Fibroblast of mammary gland (primary cell): ENCODE measurements at places on chromosomes 2 and 18.

- no peak for DNase-seq
Measured at GRCh38 chr18:31574359-31574758, 17.3 kb upstream of the TTR start.

- no peak for DNase-seq
Measured at GRCh38 chr2:157504623-157505022, 60.7 kb upstream of the CYTIP start.

DNA sequence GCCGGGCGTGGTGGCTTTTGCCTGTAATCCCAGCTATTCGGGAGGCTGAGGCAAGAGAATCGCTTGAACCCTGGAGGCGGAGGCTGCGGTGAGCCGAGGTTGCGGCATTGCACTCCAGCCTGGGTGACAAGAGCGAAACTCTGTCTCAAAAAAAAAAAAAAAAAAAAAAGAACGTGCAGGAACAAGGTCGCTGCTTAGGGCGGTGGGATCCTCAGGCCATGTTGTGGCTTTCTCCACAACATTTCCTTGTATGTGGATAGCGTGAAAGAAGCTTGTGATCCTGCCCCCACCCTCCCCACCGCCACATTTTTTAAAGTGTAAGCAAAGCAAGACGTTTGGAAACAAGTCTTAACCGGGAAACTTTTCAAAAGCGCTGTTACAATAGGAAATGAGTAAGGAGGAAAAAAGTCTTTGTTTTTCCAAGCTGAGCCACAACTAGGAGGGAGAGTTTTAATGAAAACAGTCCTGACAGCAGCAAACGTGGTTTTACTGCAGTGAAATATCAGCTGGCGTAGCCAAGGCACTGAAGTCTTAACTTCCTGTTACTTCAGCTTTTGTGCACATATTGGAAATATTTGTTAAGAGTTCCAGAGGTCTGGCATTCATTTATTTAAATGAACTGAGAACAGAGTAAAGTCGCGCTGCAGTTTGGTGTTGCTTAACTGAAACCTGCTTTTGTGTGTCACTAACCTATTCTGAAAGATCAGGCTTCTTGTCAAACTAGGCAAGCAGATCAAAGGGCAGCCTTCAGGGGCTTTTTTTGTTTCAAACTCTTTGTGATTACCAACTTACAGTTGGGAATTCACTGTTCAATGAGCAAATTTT lies 3.8 kb downstream of the TGIF1 start:
- DNase-seq = peak; percentile 97

DNA sequence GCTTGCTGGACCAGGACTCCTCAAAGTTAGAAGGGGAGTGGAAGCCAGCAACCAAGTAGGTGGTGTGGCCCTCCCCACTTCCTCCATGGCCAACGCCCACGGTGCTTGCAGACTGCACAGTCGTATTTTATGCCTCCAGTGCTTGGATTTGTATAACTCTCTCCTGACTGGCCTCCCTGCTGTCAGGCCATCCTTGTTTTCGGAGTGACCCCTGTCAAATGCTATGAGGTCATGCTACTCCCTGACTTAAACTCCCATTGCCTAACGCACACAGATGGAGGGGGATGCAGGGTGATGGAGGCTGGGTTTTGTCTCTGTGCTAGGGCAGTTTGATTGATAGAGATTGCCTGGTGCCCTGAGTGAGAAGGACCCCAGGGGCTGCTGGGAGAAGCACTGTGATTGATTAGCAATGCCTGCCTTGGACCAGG lies 36.1 kb downstream of the GLI2 start:
- DNase-seq = no peak

GRCh38 chr2:3154146-3154545 lies 223.5 kb downstream of the EIPR1 start:
- DNase-seq = no peak

DNA sequence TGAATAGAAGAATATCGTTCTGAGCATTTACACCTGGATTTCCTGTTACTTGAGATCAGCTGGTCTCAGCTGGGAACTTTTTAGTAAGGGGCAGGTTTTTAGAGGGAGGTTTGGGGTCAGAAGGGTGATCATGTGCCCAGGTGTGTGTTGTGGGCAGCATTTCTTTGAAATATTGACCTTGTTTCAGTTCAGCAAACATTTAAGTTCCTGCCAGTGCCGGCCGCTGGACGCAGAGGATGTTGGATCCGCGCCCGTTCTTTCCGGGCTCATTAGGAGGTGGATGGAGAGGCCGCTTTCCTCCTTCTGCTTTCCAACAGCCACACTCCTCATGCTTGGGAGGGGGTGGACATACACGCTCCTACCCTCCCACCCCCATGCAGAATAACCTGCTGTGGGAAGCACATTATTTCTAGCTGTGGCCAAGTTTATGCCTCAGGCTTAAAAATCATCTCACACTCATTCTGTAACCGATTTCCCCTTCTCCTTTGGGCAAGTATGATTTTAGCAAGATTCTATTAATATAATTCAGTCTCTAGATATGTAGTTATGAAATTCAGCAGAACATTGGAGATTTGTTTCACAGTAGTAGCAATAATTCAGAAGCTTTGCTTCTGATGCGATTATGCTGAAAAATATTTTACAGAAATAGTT lies 131.4 kb downstream of the ZNF236 start:
- DNase-seq = no peak

GRCh38 chr2:240128608-240129145 lies 7.4 kb downstream of the COPS9 start:
- no peak for DNase-seq

DNA sequence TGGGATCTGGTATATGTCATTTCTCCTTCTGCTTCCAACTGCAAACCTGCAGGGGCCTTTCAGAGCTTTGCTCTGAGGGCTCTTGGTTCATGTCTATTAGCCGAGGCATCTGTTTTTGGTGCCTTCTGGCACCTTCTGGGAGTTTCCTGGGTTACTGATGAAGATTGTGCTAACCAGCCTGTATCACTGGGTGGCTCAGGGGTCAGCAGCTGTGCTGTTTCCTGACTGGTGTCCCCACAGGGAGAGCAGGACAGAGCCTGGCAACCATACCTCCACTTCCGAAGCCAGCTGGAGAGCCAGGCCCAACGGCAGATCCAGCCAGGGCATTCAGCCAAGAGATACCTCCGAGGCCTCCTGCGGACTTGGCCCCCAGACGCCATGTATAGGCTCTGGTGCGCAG lies 17.5 kb downstream of the KIAA2012 start:
- no peak for DNase-seq

- DNase-seq = no peak
Measured at GRCh38 chr2:157291018-157291417, 33.5 kb downstream of the GALNT5 start.

- no peak for DNase-seq
Measured at GRCh38 chr18:45503990-45504389, 111.3 kb upstream of the SLC14A2 start.

DNA sequence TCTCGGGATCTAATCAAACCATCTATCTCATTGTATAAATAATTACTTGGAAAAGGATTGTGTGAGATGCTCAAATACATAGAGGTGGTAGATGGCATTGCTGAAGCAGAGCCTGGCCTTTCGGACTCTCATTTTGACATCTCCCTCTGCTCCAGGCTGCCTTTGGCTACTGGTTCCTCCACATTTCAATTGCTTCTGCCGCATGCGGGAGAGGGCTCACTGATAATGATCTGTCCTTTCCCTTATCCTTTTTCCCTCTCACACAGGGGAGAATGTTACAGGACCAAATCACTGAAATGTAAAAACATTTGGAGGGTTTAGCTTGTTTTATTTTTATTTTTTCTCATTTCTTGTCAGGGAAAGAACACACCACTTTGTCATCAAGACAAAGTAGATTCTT lies 380.6 kb upstream of the UBE2E3 start:
- DNase-seq = no peak

- DNase-seq = no peak
Measured at GRCh38 chr2:844715-845114, 105.9 kb upstream of the SNTG2 start.

DNA sequence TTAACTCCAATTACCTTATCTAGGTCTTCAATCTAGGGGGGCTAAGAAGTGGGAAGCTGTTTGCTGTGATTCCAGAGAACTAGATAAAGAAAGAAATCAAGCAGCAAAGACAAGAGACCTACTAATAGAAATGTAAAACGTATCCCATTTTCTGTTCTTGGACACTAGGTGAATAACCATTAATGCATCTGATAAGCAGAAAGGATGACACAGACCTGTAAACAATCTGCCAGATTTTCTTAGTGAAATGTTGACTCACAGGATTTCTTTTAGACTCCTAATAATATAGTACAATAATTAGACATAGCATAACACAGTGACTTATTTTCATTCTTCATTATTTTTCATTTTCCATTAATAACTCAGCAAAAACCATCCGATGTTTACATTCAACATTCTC lies 1.3 kb downstream of the WDR35 start:
- DNase-seq = peak; percentile 38

DNA sequence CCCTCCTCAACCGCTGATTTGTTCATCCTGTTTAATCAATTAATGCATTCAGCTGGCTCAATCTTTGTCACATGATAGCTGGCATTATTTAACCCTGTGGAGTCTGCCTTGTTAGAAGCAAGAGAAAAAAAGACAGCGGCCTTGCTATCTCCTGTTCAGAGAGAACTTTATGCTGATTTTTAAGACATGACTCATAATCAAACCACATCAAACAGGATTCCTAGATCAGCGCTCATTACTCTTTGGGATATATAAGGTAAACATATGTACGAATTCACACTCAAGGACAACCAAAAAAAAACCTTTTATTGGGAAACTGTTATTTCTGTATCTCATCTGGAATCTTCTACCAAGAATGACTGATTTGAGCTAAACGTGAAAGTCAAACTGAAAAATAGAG lies 195.1 kb downstream of the C1D start:
- peak; percentile 70 for DNase-seq

- DNase-seq = no peak
Measured at GRCh38 chr2:11396467-11397445, 52.3 kb upstream of the ROCK2 start.
